ENCODE measurements at places on chromosomes 3 and 15. TPM values are rescaled to one million over a fixed set of nuclear protein-coding genes. Genes with fewer than 3 reads are reported as not detected.

GRCh38 chr3:139020868-139021234, at the start of gene PRR23B:
PRR23B (minus strand) TSS chr3:139020926; CDS start chr3:139020661, 265 bp downstream.
- DNase-seq: no peak

DNA sequence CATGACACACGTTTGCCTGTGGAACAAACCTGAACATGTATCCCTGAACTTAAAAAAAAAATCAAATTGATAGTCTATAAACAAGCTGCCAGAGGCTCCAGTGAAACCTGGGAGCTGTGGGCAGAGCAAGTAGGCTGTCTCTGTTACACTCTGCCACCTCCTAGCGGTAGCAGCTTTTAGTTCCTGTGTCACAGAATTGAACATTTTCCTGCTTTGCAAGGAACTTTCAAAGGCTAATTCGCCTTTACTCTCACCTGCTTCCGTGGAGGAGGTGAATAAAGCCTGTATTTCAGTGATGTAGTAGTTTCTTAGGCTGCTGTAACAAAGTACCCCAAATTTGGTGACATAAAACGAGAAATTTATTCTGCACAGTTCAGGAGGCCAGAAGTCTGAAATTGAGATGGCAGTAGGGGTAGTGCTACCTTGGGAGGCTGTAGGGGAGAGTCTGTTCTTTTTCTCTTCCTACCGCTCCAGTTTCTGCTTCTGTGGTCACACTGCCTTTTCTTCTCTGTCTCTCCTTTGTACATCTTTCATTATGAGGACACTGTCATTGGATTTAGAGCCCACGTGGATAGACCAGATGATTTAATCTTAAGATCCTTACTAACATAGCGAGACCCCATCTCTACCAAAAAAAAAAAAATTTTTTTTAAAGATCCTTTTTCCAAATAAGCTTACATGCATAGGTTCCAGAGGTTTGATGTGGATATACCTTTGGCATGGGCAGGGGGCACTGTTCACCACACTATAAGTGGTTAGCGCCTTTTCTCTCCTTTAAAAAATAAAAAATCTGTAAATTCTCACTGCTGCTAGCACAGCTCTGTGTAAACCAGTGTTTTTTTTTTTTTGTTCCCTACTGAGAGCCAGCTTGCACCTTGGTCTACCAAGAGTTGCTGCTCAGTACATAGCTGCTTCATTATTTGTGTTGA, 25.3 kb downstream of the FBXO22 start:
- no peak for DNase-seq

- no peak for DNase-seq
Measured at GRCh38 chr15:55619783-55620182, 31.6 kb upstream of the PYGO1 start.

DNA sequence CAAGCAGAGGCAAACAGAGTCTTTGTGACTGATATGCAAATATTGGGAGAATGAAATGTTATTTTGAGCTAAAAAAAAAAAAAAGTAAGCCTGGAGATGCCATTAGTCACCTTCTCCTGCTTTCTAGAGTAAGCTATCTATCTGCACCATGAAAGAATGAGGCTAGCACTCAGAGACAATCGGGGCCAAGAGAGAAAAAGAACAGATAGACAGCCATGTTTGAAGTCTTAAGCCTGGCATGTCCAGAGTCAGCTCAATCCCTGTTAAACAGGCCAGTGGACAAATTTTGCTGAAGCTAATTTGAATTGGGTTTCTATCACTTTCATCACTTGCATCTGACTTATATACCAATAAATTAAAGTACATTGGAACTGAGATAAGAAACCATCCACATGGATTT, 204.4 kb downstream of the SLC9A9 start:
- no peak for DNase-seq

DNA sequence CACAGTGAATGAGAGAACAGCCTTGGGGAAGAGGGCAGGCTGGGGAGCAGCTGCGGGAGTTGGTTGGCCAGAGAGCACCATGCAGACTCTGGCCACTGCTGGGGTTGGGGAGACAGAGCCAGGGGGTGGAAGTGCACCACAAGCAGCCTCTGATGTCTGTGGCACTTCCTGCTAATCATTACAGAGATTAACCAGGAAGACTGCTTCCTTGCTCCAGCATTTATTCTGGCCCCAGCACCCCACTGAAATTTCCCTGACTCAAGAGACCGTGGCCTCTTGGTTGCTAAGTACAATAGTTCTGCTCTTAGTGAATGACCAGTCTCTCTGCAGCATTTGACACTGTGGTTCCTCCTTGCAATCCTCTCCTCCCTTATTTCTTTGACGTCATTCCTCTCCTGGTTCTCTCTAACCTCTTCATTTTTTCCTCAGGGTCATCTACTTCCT, 266.2 kb upstream of the ROPN1 start:
- no peak for DNase-seq

- no peak for DNase-seq
Measured at GRCh38 chr15:63809452-63809851, 24.3 kb downstream of the HERC1 start.

DNA sequence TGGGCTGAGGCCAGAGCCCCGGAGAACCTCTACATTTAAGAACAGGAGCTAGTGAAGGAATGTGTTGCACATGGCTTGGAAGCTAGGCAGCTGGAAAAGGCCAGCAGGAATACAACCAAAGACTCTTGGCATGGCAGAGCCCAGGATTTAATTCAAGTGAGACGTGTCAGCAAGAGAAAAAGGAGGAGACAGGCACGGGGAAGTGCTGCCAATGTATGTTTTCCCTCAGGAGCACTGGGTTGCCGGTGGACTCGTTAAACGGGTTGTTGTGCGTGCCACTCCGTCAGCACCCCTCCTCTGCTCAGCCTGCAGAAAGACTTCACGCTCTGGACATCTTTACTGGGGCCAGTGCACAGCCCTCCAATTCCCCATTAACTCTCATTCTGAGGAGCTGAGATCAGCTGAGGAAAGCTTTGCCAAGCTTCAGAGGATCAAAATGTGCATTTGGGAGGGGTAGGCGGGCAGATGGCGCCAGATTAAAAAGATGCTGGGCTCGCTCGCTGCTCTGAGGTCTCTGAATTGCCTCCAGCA, 103.7 kb downstream of the PDZRN3 start:
- no peak for DNase-seq

The ZIC4 gene
- not detected for total RNA-seq

The ATP13A5 gene
- not detected for total RNA-seq
